Left kidney (tissue), 8 donors: ENCODE measurements at places on chromosomes 16 and 17. TPM values are rescaled to one million over a fixed set of nuclear protein-coding genes. Genes with fewer than 3 reads are reported as not detected.

DNA sequence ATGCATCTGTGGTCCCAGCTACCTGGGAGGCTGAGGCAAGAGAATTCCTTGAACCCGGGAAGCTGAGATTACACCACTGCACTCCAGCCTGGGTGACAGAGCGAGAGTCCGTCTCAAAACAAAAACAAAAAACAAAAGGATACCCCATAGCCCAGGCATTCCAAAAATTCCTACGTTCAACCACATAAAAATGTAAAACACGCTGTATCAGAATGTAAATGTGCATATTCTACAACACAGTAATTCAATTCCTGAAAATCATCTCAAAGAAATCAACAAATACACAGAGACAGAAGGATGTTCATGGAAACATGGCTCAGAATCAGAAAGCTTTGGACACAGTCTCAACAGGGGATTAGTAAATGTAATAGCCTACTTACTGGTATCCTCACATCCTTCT is 33.0 kb downstream of the COG7 start:
- no peak for DNase-seq

The MBTD1 gene
- polyA plus RNA-seq: 64.1 TPM

The GDE1 gene
- polyA plus RNA-seq: 69.7 TPM

GRCh38 chr16:28984619-28985135 is at the start of gene LAT:
LAT (plus strand) TSS chr16:28985052; CDS start chr16:28985418, 366 bp downstream.
- DNase-seq: no peak

The PTX4 gene
- not detected for polyA plus RNA-seq

The ITGAX gene
- polyA plus RNA-seq: 0.53 TPM

DNA sequence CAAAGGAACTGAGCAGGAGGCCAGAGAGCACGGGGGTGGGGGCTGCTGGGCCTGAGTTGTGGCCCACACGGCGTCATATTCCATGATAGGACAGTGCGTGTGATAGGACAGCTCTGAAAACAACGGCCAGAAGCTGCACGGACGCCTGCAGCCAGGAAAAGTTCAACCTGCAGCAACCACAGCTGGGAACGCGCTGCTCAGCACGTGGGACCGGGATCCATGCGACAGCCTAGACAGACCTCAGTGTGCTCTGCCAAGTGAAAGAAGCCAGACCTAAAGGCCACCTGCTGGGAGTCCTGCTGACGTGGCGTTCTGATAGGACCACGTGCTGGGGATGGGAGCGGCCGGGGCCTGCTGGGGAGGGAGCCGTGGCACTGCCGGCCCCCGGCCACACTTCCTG is 21.6 kb downstream of the CTU2 start:
- DNase-seq: no peak

DNA sequence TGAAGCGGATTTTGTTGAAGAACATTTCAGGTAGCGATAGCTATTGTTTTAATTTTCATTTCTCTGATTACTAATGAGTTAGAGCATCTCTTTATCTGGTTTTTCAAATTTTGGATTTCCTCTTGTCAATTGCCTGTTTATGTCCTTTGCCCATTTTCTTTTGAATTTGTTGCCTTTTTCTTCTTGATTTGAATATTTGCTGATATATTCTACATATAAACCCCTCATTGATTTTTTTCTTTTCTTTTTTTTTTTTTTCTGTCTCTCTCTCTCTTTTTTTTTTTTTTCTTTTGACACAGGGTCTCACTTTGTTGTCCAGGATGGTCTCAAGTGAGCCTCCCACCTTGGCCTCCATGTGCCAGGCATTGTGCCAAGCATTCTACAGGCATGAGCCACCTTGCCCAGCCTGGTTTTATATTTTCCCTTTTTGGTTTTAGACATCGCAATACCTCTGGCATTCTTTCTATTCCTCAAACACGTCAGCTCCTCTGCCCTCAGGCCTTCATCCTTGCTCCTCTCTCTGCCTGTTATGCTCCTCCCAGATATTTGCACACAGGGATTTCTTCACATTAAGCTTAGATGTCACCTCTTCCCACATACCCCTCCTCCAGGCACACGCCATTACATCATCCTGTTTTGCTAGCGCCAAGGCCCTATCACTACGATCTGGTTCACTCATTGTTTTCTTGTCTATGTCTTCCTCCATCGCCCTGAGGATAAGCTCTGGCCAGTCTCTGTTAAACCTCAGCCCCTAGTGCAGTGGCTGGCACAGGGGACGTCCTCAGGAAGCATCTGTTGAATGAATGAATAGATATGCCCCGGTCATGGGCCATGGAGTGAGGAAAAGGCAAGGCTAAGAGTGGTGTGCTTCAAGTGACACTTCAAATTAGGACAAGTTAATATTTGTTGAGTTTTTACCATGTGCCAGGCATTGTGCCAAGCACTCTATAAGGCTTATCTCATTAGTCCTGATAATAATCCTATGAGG is 8.6 kb downstream of the SARM1 start:
- DNase-seq: no peak

The CTRB1 gene
- polyA plus RNA-seq: 0.18 TPM

GRCh38 chr16:69039333-69039941 is 66.0 kb upstream of the HAS3 start:
- no peak for DNase-seq

GRCh38 chr17:4375039-4375748 is 8.7 kb upstream of the UBE2G1 start:
- no peak for DNase-seq

- peak; percentile 83 for DNase-seq
Observed at GRCh38 chr16:1991948-1992703, 2.4 kb downstream of the SYNGR3 start.

DNA sequence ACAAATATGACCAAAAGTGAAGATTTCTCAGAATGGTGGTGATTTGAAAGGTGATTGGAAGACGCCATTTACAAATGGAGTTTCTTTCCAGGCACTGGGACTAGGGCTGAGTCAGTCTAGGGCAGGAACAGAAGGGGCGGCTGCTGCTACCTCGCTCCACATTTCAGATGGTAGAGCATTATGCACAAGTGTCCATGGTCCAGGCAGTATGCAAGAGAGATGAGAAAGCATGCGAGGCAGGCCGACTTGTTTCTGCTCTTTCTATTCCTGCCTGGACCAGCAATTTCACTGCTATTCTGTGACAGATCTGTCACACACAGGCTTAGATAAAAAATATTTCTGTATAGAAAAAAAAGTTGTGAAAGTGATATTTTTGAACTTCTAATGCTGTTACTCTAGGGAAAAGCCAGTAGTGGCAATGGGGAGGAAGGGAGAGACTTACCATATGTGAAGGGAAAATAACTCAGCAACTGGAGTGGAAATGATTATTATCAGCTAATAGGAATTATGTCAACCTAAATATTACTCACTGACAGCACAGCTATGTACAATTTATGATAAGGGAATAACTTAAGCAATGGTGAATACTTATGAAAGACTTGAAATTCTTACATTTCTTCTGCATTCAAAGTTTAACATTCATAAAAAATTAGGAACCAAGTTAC is 134.7 kb upstream of the NETO2 start:
- no peak for DNase-seq

GRCh38 chr17:75079023-75079373 is 8.8 kb upstream of the SLC16A5 start:
- no peak for DNase-seq

DNA sequence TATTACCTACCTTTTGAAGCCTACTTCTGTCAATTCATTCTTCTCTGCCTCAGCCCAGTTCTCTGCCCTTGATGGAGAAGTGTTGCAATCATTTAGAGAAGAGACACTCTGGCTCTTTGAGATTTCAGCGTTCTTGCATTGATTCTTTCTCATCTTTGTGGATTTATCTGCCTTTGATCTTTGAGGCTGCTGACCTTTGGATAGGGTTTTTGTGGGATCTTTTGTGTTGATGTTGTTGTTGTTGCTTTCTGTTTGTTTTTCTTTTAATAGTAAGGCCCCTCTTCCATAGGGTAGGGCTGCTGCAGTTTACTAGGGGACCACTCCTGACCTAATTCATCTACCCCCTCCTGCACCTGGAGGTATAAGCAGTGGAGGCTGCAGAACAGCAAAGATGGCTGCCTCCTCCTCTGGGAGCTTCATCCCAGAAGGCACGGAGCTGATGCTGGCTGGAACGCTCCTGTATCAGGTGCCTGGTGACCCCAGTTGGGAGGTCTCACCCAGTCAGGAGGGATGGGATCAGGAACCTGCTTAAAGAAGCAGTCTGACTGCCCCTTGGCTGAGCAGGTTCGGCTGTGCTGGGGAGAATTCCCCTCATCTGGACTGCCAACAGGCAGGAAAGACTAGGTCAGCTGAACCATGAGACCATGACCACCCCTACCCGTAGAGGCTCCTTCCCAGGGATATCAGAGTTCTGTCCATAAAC is 28.0 kb downstream of the NFATC3 start:
- no peak for DNase-seq

DNA sequence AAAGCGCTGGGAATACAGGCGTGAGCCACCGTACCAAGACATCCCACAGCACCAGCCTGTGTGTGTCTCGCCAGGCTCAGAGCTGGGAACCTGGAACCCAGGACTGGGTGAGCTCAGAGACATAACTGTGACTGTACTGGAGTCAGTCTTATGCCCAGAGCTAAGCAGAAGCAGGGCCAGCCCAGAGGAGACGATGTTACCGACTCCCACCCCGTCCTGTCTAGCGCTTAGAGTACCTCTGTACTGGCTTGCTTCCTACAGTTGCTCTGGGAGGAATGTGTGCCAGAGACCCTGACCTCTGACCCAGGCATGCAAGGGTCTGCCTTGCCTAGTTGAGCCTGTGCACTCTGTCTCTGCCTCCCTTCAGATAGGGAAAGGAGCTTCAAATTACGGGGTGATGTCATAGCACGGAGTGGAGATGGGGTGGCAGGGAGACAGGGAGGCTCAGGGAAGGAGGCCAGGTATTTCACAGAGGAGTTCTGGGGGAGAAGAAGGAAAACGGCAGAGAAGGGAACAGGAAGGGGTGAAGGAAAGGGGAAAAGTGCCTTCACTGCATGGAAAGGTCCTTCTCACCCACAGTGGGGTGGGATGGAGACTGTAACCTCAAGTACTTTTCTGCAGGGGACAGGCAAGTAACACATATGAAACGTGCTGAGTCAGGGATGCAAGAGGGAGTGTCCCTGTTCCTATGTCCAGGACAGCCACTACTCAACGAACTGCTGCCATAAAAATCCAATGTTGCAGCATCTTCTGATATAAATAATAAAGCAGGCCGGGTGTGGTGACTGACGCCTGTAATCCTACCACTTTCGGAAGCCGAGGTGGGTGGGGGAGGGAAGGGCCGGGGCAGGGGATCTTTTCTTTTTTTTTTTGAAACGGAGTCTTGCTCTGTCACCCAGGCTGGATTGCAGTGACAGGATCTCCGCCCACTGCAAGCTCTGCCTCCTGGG is 5.8 kb upstream of the ARMC5 start:
- no peak for DNase-seq

DNA sequence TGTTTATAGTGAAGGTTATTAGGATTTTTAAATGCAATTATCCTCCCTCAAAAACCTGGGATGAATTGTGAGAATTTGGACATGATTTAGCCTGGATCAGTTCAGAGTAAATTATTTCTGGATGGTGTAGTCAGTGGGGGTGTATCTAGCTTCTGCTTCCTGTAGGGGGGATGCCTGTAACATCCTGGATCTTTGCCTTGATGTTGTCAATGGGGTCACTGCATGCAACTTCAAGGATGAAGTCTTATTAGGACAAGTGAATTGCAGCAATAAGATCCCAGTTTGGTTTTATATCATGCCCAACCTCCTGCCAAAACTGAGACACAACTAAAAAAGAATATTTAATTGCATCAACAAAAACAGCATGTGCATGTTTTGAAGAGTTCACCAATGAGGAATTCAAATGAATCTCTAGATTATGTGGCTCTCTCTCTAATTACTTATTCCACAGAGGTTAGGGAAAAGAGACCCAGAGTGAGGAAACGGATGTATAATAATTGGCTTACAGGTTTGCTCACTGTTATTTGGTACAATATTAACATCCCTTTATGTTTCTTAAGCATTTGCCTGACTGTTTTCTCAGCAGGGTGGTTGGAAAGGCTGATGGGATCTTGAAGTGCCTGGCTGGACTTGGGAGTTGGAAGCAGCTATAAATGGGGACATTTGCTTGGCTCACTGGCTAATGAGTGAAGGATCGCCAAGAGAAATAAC is 159.8 kb downstream of the HS3ST3B1 start:
- DNase-seq: no peak

The PDIA2 gene
- 2.4 TPM for polyA plus RNA-seq

The PRSS22 gene
- 8.2 TPM for polyA plus RNA-seq

GRCh38 chr17:59367657-59368045 is 36.2 kb downstream of the YPEL2 start:
- DNase-seq: no peak

DNA sequence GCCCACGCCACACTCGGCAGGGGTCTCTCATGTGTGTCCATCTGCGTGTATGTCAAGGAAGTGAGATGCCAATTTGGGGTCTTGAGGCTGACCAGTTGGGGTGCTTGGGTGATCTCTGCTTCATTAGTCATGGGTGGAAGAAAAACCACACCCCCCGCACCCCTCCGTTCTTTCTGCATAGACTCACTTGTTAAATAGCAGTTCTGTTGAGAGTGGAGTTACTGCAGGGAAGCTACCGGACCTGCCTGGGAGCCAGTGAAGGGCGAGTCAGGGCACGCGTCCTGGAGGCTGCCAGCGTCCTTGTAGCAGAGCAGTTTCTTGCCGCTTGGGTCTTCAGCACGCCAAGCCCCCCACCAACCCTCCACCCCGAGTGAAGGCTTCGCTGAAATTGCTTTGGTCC is 8.5 kb downstream of the SNN start:
- no peak for DNase-seq

DNA sequence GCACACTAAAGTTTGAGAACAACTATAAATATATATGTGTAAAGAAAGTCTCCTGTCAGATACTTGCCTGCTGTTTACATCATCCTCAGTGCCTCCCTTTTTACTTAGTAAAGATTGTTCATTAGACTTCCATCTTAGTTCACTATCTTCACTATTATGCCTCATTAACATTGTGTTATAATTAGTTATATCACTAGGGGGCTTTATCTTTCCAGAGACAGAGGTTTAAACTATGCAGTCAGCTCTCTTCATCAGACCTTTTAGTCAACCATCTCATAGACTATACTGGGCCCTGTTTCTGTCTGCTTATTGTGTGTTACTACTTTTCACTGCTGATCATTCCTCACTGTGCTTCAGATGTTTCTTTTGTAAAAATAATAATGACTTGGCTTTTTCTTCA is 630.8 kb upstream of the KIF2B start:
- DNase-seq: no peak

GRCh38 chr16:1991588-1991947 is 1.8 kb downstream of the SYNGR3 start:
- no peak for DNase-seq

DNA sequence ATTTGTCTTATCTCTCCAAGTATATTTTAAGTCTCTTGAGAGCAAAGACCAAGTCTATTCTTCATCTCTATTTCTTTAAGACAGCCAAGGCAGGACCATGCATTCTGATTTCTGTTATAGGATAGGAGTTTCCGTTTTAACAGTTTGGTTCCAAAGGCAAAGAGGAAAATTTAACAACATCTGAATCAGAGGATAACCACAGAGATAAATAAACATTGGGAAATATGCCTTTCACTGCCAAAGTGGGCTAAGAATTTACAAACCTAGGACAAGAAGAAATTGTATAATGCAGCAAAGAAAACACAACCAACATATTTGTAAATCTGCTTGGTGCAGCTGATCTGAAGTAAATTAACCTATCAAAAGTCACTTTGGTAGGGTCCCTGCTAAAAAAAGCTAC is 37.7 kb downstream of the USP32 start:
- DNase-seq: no peak
